ENCODE measurements at places on chromosomes 4 and X. TPM values are rescaled to one million over a fixed set of nuclear protein-coding genes. Genes with fewer than 3 reads are reported as not detected.

The PDLIM5 gene
- 58.9 TPM for total RNA-seq

DNA sequence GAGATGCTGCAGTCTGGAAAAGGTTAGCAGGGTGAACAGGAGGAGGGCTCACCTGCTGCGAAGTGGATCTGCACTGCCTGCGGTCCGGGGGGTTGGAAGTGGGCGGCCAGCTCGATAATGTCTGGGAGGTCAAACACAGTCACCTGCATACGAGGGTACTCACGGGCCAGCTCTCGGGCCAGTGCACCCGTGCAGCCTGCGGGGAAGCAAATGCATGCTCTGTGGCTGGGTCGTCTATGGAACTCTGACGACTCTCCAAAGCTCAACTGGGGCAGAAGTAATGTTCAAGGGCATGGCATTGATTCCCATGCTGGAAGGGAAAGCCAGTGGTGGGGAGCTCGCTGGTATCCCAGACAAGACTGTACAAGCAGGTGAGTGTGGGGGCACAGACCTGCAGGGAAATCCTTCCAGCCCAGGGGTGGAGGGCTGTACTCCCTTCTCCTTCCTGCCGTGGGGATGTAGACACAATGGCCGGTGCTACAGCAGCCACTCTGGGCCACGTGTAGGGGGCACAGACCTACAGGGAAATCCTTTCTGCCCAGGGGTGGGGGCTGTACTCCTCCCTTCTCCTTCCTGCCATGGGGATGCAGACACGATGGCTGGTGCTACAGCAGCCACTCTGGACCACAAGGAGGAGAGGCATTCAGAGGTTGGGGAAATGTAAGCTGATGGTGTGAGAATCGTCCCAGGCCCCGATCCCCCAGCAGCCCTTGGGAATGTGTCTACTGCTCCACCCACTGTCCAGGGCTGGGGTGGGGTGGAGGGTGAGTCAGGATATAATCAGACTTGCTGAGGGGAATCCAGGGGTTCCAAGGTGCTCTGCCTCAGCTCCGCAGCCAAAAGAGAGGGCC is 26.2 kb upstream of the SLC25A6 start:
- no peak for DNase-seq

GRCh38 chr4:42262701-42263490 is 110.4 kb upstream of the BEND4 start:
- DNase-seq, result no peak

DNA sequence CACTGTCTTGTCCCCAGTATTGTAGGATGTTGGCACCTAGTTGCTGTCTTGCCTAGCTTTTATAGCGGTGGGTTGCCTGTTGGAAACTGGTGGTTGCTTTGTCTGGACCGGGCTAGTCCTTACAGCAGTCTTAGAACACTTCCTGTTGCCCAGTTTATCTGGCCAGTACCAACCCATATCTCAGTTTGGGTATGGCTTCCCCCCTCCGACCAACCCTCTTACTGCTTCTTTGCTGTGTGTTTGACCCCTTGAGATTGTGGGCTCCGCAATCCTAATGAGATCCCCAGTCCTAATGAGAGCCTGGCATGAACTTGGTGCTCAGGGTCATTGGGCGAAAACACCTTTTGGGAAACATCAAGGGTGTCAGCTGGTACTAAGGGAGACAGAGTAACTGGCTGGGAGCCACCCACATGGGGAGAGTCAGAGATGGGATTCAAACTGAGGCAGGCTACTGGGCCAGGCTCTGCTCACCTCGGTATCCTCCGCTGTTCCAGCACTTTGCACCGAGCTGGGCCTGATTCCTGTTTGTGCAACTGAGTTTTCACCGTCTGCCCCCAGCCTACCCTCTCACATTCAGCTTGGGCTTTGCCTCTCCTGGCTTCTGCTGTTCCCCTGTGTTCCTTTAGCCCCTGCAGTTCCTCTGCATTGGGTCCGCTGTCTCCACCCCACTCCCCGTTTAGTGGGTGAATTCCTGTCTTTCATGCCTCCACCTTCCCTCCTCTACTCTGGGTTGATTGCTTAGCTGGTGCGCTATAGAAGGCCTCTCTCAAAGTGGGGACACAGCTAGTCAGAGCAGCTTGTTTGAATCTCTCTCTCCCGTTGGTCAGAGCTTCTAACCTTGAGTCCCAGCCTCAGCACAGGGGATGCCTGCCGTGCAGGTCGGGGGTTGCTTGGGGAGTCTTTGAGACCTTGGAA is 1.6 kb downstream of the TBC1D14 start:
- no peak for DNase-seq

The TMPRSS11E gene
- 0.71 TPM for total RNA-seq
